ENCODE measurements at places on chromosomes 6 and 20.

GRCh38 chr20:38585404-38586180 is 4.6 kb downstream of the ADIG start:
- no peak overlapping the region for H3K27ac ChIP-seq
- H3K4me1 ChIP-seq: no peaks in the 10 kb centered on the region
- H3K27me3 ChIP-seq: no peaks in the 10 kb centered on the region
- H3K4me3 ChIP-seq: no peak overlapping the region
- H3K36me3 ChIP-seq: no peaks in the 10 kb centered on the region

DNA sequence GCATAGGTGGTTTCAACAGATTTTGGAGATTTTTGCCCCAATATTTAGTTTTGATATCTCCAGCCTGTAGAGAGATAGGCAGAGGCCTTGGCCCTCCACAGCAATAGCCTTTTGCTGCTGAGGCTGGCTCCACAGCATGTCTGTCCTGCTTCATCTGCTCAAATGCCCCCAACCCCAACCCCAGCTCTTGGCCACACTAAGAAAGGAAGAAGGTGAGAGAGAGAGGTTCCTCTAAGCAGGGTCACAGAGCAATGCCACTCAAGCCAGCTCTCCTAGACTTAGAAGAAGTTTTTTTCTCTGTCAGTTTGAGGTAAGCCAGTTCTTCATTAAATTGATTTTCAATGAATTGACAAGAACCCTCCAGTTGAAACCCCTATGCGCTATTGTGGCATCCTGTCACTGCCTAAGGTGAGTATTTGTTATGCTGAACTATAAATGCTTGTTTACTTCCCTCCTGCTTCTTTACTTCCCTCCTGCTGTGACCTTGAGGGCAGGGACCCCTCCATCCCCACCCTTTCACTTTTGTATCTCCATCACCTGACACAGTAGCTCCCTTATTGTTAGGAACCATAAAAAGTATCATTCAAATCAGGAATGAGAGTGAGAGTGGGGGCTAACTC is 366.2 kb upstream of the CNR1 start:
- H3K4me3 ChIP-seq: no peak overlapping the region
- H3K27ac ChIP-seq: no peak overlapping the region
- no peaks in the 10 kb centered on the region for H3K36me3 ChIP-seq
- no peak for DNase-seq
- H3K27me3 ChIP-seq: peaks cover 42% of the 10 kb centered on the region

DNA sequence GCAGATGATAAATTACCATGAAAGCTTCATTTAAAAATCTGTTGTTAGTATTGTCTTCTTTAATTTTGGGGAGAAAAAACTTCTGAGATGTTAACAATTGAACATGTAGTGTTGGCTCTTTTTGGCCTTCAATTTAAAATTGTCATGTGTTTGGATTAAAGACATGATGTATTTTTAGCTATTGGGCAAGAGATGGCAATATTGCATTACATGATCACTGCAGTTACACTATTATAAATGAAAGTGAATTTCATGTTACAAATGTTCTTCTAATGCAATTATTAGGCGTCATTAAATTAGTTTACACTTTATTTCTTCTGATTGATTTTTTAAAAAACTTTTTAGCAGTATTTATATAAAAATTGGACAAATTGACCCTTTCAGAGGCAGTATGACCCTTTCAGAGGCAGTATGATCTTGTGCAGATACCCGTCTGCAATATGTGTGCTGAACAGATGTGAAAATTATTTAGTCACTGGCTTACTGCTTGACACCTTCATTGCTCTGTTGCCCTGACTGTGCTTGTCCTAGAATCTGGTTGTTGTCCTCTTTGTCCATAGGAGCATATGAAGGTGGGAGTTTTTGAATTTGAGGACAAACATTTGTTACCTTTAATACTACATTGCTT is 25.8 kb downstream of the CDKAL1 start:
- peaks cover 2% of the 10 kb centered on the region for H3K4me1 ChIP-seq
- no peak for DNase-seq
- no peaks in the 10 kb centered on the region for H3K27me3 ChIP-seq

- DNase-seq: no peak
- no peak overlapping the region for H3K27ac ChIP-seq
- no peak overlapping the region for H3K4me3 ChIP-seq
- H3K4me1 ChIP-seq: no peaks in the 10 kb centered on the region
Observed at GRCh38 chr20:12482661-12483060, 526.1 kb upstream of the SPTLC3 start.

- no peak overlapping the region for H3K4me3 ChIP-seq
- no peak overlapping the region for H3K27ac ChIP-seq
- peaks cover 55% of the 10 kb centered on the region for H3K4me1 ChIP-seq
- no peaks in the 10 kb centered on the region for H3K27me3 ChIP-seq
- H3K36me3 ChIP-seq: peaks cover 13% of the 10 kb centered on the region
- no peak for DNase-seq
Observed at GRCh38 chr6:161031721-161032495, 40.3 kb downstream of the MAP3K4 start.

GRCh38 chr6:125791820-125792165 is 1.0 kb downstream of the NCOA7 start:
- H3K27ac ChIP-seq: peak overlapping the region; percentile 80
- H3K4me1 ChIP-seq: peaks cover 38% of the 10 kb centered on the region
- peak overlapping the region; percentile 87 for H3K4me3 ChIP-seq
- peaks cover 11% of the 10 kb centered on the region for H3K36me3 ChIP-seq
- H3K27me3 ChIP-seq: no peaks in the 10 kb centered on the region
- DNase-seq: no peak

GRCh38 chr6:155660251-155660977 is 204.8 kb upstream of the NOX3 start:
- H3K4me3 ChIP-seq: no peak overlapping the region
- DNase-seq: no peak
- H3K36me3 ChIP-seq: peaks cover 2% of the 10 kb centered on the region
- no peaks in the 10 kb centered on the region for H3K4me1 ChIP-seq
- no peaks in the 10 kb centered on the region for H3K27me3 ChIP-seq
- H3K27ac ChIP-seq: no peak overlapping the region

GRCh38 chr20:57089699-57090144 is 176.7 kb downstream of the BMP7 start:
- H3K27me3 ChIP-seq: peaks cover 24% of the 10 kb centered on the region

- peaks cover 8% of the 10 kb centered on the region for H3K27me3 ChIP-seq
- no peaks in the 10 kb centered on the region for H3K4me1 ChIP-seq
- no peaks in the 10 kb centered on the region for H3K36me3 ChIP-seq
- no peak overlapping the region for H3K27ac ChIP-seq
- no peak for DNase-seq
- H3K4me3 ChIP-seq: no peak overlapping the region
Observed at GRCh38 chr20:56843386-56843785, 214.3 kb downstream of the TFAP2C start.

DNA sequence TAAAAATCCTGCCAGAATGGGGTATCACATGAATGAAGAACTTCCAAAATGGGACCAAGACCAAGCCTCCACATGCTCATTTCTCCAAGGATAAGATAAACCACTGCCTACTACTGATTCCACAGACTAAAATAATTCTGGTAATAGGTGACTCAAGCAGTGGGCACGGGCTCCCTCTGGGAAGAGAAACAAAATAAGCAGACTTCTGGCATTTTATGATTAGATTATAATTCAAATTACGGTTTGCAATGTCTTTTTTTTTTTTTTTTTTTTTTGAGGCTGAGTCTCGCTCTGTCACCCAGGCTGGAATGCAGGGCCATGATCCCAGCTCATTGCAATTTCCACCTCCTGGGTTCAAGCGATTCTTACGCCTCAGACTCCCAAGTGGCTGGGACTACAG is 16.0 kb downstream of the UQCC1 start:
- DNase-seq: no peak
- H3K27me3 ChIP-seq: no peaks in the 10 kb centered on the region
- no peak overlapping the region for H3K27ac ChIP-seq
- peaks cover 22% of the 10 kb centered on the region for H3K4me1 ChIP-seq

- no peak overlapping the region for H3K4me3 ChIP-seq
- H3K27ac ChIP-seq: no peak overlapping the region
- peaks cover 14% of the 10 kb centered on the region for H3K27me3 ChIP-seq
- H3K4me1 ChIP-seq: no peaks in the 10 kb centered on the region
Observed at GRCh38 chr6:75438013-75438431, 55.6 kb downstream of the FILIP1 start.

DNA sequence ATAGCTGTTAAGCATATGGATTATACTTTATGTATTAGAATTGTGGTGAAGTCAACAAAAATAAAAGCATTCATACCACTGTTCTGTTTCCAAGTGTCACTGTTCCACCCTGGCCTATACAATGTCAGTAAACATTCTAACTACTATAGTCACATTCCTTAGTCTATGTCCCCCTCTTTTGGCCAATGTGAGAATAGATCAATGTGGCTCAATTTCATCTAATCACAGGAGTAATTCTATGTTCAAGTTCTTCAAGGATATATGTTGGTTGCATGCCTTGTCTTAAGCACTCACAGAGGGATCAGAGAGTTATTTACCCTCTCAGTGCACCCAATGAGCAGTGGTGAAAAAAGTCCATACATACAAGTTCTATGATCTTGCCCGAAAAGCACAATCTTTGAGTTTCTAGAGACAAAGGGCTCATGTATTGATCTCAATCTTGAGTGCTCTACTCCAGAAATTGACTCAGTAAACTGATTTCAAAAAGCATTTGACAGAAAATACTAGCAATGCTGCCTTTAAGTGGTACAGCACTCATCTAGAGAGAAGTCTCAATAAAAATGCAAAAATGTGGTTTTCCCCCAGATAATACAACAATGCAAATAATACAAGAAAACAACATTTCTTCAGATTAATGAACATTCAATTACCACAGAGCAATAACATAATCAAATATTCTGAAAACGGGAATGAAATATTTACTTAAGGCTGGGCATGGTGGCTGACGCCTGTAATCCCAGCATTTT is 16.5 kb downstream of the SMLR1 start:
- no peak overlapping the region for H3K27ac ChIP-seq
- H3K4me1 ChIP-seq: no peaks in the 10 kb centered on the region
- no peaks in the 10 kb centered on the region for H3K27me3 ChIP-seq

DNA sequence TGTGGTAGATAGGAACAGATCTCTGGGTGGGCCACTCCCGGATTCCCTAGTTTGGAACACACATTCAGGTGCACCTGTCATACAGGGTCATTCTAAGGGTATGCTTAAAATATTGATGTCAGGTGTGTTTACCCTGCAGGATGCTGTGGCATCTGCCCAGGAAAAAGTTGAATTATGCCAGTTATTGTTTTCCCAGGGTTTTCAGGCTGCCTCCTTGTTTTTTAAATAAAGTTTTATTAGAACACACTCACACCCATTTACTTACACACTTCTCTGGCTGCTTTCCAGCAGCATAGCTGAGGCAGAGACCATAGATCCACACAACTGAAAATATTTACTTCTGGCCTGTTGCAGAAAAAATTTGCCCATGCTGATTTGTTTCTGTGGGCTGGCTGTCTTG is 76.5 kb downstream of the PHACTR3 start:
- H3K36me3 ChIP-seq: no peaks in the 10 kb centered on the region
- no peaks in the 10 kb centered on the region for H3K4me1 ChIP-seq
- no peak for DNase-seq

GRCh38 chr6:25485821-25486534 is 166.0 kb upstream of the SCGN start:
- peaks cover 4% of the 10 kb centered on the region for H3K4me1 ChIP-seq
- DNase-seq: no peak
- H3K27me3 ChIP-seq: no peaks in the 10 kb centered on the region
- H3K4me3 ChIP-seq: no peak overlapping the region

GRCh38 chr6:35681298-35681697 is 7.4 kb downstream of the FKBP5 start:
- peaks cover 24% of the 10 kb centered on the region for H3K4me1 ChIP-seq
- H3K36me3 ChIP-seq: peaks cover 27% of the 10 kb centered on the region
- no peak overlapping the region for H3K27ac ChIP-seq
- H3K27me3 ChIP-seq: no peaks in the 10 kb centered on the region
- DNase-seq: no peak

DNA sequence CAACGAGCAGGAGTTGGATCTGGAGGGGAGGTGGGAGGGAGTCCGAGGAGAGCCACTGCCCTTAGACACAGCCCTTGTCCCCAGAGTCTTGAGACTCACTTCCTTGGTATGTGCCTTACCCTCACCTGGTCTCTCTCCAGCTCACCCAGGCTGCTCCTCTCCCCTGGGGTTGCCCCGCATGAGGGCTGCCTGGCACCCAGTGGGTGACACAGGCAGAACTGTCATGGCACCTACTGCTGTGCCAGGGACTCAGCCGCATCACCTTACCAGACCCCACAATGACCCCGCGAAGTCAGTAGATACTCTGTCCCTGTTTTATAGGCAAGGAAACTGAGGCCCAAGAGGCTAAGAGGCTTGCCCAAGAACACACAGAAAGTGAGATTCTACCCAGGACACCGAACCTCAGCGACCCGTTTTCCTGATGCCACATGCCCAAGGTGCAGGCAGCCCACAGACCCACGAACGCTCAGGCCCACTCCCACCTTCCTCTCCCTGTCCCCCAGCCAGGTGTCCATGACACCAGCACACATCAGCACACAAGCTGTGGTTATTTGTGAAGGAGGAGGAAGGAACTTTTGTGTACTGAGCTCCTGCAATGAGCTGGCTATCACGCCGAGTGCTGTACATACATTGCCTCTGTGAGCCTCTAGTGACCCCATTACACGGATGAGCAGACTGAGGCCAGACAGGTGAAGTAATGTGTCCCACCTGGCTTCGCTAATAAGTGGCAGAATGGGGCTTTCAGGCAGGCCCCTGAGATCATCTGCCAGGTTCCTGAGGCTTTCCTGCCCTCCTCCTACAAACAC is 168.1 kb downstream of the GRM4 start:
- H3K27ac ChIP-seq: no peak overlapping the region
- peaks cover 24% of the 10 kb centered on the region for H3K27me3 ChIP-seq
- no peak for DNase-seq
- no peaks in the 10 kb centered on the region for H3K36me3 ChIP-seq
- no peak overlapping the region for H3K4me3 ChIP-seq
- H3K4me1 ChIP-seq: peaks cover 5% of the 10 kb centered on the region

GRCh38 chr20:51700809-51701285 is 67.3 kb downstream of the ATP9A start:
- no peaks in the 10 kb centered on the region for H3K36me3 ChIP-seq
- H3K27me3 ChIP-seq: no peaks in the 10 kb centered on the region
- H3K4me1 ChIP-seq: peaks cover 10% of the 10 kb centered on the region
- DNase-seq: no peak
- no peak overlapping the region for H3K4me3 ChIP-seq

DNA sequence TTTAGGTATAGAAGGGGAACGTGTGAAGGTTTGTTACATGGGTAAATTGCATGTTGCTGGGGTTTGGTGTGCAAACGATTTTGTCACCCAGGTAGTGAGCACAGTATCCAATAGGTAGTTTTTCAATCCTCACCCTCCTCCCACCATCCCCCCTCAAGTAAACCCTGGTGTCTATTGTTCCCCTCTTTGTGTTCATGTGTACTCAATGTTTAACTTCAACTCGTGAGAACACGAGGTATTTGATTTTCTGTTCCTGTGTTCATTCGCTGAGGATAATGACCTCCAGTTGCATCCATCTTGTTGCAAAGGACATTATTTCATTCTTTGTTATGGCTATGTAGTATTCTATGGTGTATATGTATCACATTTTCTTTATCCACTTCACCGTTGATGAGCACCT is 11.6 kb upstream of the VNN1 start:
- no peaks in the 10 kb centered on the region for H3K36me3 ChIP-seq
- no peak overlapping the region for H3K4me3 ChIP-seq
- no peaks in the 10 kb centered on the region for H3K4me1 ChIP-seq

Data from effector memory CD8-positive, alpha-beta T cell (primary cell).